Fibroblast of the aortic adventitia (primary cell): ENCODE measurements at places on chromosomes 11 and 22. TPM values are rescaled to one million over a fixed set of nuclear protein-coding genes. Genes with fewer than 3 reads are reported as not detected.

Gene MS4A12
- not detected in 2 replicates for total RNA-seq

Gene FAM227A
- 0.74 and 2.0 TPM in 2 replicates for total RNA-seq

Gene SEC14L6
- 0.09 TPM in 1 of 2 replicates, not detected in the other for total RNA-seq

Gene TMEM132A
- 3.7 and 17.9 TPM in 2 replicates for total RNA-seq

Gene UPK3A
- not detected in 2 replicates for total RNA-seq
